T-helper 17 cell (primary cell): ENCODE measurements at places on chromosomes 3 and 15.

- no peak for DNase-seq
Observed at GRCh38 chr15:71272932-71273331, 157.7 kb downstream of the THSD4 start.

DNA sequence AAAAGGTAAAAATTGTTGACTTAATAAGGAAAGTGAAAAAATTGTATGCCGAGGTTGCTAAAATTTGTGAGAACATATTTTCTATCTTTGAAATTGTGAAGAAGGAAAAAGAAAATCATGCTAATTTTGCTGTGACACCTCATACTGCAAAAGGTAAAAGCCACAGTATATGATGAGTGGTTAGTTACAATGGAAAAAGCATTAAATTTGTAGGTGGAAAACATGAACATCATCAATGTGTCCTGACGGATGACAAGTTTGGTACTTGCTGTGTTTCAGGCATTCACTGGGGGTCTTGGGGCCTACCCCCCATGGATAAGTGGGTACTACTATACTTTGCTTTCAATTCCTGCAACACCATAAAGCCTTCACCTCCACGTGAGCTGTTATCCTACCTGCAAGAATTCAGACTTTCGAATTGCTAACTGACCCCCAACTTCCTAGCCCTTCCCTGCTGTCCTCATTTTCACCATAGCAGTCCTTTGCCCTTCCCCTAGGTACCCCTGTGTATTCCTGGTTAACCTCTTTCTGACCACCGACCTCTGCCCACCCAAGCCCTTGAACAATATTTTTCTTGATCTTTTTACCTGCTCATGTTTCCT is 62.4 kb downstream of the RAB7A start:
- no peak for DNase-seq

DNA sequence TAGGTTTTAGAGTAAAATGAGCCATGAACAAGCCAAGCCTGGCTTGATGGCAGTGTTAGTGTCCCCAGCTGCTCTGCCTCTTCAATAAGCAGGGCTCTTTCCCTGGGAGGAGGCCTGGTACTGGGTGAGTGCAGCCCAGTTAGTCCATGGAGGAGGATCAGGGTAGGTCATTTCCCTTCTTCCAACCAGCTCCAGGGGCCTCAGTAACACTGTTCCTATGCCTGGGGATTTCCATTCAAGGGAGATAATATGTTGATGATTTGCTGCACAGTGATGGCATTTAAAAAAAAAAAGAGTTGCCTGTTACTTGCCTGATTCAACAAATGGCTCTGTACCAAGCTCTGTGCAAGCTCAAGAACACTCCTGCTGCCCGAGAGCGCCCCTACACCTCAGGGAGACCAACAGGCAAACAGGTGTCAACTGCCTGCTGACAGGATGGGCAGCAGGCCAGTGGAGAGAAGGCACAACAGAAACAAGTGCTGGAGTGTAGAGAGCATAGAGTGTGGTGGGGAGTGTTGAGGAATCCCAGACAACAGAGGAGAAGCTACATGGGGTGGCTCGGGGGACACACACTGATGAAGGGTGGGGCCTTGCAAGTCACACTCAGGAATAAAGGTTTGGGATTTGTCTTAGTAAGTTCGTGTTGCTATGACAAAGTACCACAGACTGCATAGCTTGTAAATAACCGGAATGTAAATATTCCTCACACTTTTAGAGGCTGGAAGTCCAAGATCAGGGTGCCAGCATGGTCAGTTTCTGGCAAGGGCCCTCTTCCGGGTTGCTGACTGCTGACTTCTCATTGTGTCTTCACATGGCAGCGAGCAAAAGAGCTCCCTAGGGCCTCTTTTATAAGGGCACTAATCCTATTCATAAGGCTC is 78.6 kb upstream of the PXYLP1 start:
- no peak for DNase-seq

GRCh38 chr3:31252216-31253185 is 280.2 kb upstream of the STT3B start:
- DNase-seq: no peak

DNA sequence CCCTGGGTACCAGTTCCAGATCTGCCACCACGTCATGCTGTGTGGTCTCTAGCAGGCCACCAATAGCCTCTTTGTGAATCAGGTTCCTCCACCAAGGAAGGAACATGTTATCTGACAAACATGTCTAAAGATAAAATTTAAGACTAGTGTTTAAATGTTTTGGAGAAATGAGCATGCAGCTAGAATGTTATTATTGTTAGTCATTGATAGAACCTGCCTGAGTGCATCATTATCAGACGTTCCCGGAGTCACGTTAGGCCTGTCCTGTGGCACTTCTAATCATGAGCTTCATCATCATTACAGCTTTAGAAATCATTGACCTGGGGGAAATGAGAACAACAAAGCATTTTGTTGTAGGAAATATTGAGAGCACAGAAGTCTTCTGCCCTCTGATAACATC is 58.9 kb upstream of the FURIN start:
- no peak for DNase-seq

DNA sequence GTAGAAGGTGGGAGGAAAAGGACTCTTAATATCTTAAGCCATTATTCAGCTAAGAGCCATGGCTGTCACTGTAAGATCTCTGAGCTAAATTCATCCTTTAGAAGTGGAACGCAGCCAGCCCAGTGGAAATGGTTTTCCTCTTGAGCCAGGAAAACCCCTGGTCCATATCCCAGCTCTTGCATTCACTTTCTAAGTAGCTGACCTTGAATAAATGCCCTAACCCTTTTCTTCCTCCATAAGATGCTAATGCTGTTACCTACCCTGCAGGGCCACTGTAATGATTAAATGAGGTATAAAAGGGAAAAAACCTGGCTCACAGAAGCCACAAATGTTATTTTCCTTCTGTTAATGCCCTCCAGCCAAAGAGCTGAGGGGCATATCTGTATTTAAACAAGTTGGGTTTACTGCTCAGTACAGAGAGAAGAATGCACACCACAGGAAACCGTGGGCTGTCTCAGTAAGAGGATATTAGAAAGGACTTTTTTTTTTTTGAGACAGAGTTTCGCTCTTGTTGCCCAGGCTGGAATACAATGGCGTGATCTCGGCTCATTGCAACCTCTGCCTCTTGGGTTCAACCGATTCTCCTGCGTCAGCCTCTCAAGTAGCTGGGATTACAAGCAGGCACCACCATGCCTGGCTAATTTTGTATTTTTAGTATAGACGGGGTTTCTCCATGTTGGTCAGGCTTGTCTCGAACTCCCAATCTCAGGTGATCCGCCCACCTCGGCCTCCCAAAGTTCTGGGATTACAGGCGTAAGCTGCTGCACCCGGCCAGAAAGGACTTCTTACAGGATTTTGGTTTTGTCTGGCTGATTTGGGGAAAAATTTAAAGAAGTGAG is 6.8 kb downstream of the UBL7 start:
- no peak for DNase-seq

DNA sequence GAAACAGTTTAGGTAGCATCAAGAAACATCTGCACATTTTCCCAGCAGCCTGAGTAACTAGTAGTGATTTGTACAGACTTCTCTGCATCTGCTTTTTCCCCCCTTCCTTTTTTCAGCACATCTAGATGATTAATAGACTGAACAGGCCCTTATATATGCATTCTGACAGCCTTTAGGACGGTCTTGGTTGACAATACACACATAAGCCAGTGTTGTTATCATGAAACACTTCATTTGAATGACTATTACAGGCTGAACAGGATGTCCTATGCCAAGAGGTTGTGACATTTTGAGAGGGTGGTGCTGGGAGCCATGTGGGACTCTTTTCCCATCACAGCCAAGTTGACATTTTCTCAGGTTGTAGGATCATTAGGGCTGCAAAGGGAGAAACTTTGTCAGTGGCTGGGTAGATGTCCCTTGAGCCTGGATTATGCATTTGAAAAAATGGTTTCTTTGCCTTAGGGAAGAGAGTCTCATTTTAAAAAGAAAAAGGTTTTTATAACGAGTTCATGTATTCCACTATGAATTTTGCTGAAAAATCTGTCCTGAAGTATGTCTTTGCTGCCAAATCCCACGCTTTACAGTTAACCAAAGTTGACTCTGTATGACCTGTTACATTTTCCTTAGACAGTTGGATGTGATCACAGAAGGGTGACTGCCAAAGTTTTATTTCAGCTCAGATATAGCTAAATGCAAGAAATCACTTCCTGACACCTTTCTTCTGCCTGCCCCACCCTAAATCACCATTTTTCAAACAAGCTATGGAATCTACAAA is 73.7 kb downstream of the FILIP1L start:
- no peak for DNase-seq
